ENCODE measurements at places on chromosomes 4 and X.
A peak's percentile ranks its signal among the peaks of the same experiment; 100 is the strongest.

DNA sequence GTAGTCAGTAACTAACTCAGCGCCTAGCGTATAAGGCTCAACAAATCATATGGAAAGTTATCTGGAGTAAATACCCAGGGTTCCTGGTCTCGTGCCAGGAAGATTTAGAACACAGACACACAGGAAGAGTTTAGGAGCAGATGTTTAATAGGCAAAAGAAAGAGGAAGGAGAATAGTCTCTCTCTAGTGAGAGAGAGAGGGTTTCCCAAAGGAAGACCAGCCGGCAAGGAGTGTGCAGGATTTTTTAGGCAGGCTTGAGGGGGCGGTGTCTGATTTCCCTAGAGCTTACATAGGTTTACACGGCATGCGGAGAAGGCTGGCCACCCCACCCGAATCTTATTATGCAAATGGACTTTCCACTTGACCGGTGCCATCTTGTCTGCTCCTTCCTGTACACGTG, 284.0 kb upstream of the FRG1 start:
- DNase-seq = peak; percentile 71

DNA sequence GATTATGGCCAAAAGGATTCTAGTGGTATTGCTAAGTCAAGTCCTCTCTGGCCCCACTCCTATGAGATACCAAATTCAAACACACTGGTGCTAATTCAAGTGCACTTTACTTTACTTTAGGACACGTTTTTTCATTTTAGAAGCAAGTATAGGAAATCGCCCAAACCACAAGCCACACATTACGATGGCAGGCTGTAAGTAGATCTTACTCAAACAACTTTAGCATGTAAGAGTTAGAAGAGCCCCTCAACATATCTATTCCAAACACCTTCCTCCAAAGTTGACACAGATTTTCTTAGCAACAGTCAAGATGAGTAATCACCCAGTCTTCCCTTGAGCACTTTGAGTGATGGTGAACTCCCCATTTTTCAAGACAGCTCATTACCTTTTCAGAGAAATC, 43.6 kb downstream of the DRD5 start:
- DNase-seq = no peak

- DNase-seq = peak; percentile 86
These were observed 90.8 kb downstream of the DCTD start for GRCh38 chr4:182826391-182826790.

- DNase-seq = no peak
These were observed 124.8 kb upstream of the CITED1 start for GRCh38 chrX:72430405-72430968.
